ENCODE measurements at places on chromosomes 11 and 22. TPM values are rescaled to one million over a fixed set of nuclear protein-coding genes. Genes with fewer than 3 reads are reported as not detected.

- no peak overlapping the region for H3K27ac ChIP-seq
- H3K4me1 ChIP-seq = no peaks in the 10 kb centered on the region
- no peak overlapping the region for H3K4me3 ChIP-seq
- no peak for DNase-seq
- H3K36me3 ChIP-seq = no peaks in the 10 kb centered on the region
Measured at GRCh38 chr11:59957094-59957493, 6.7 kb upstream of the OOSP4A start.

- no peak overlapping the region for H3K4me3 ChIP-seq
- no peaks in the 10 kb centered on the region for H3K4me1 ChIP-seq
- H3K27me3 ChIP-seq = no peaks in the 10 kb centered on the region
- DNase-seq = peak; percentile 10
Measured at GRCh38 chr11:102733232-102733875, 8.6 kb upstream of the MMP8 start.

- no peaks in the 10 kb centered on the region for H3K27me3 ChIP-seq
- no peaks in the 10 kb centered on the region for H3K4me1 ChIP-seq
- H3K4me3 ChIP-seq = no peak overlapping the region
- no peak for DNase-seq
Measured at GRCh38 chr11:98307827-98308491, 712.8 kb upstream of the CNTN5 start.

GRCh38 chr11:128082574-128082973, 504.8 kb downstream of the ETS1 start:
- peaks cover 6% of the 10 kb centered on the region for H3K4me1 ChIP-seq
- no peak overlapping the region for H3K4me3 ChIP-seq
- no peaks in the 10 kb centered on the region for H3K36me3 ChIP-seq
- no peak overlapping the region for H3K27ac ChIP-seq
- H3K27me3 ChIP-seq = no peaks in the 10 kb centered on the region

GRCh38 chr11:116714902-116715301, 57.9 kb downstream of the BUD13 start:
- DNase-seq = no peak
- no peaks in the 10 kb centered on the region for H3K36me3 ChIP-seq
- no peak overlapping the region for H3K27ac ChIP-seq
- no peaks in the 10 kb centered on the region for H3K27me3 ChIP-seq

- no peaks in the 10 kb centered on the region for H3K4me1 ChIP-seq
- no peak for DNase-seq
- H3K4me3 ChIP-seq = no peak overlapping the region
- H3K27ac ChIP-seq = no peak overlapping the region
Measured at GRCh38 chr22:46992121-46992731, 229.8 kb downstream of the TBC1D22A start.

GRCh38 chr11:77999446-78000030, 5.1 kb upstream of the INTS4 start:
- H3K27me3 ChIP-seq = no peaks in the 10 kb centered on the region
- no peak overlapping the region for H3K27ac ChIP-seq
- no peaks in the 10 kb centered on the region for H3K4me1 ChIP-seq
- DNase-seq = no peak
- no peak overlapping the region for H3K4me3 ChIP-seq
- no peaks in the 10 kb centered on the region for H3K36me3 ChIP-seq

- H3K36me3 ChIP-seq = peaks cover 96% of the 10 kb centered on the region
- H3K27ac ChIP-seq = peak overlapping the region; percentile 85
- no peak for DNase-seq
- no peak overlapping the region for H3K4me3 ChIP-seq
Measured at GRCh38 chr11:128467610-128468041, 119.7 kb downstream of the ETS1 start.

- no peaks in the 10 kb centered on the region for H3K27me3 ChIP-seq
- H3K27ac ChIP-seq = no peak overlapping the region
- H3K36me3 ChIP-seq = no peaks in the 10 kb centered on the region
- H3K4me3 ChIP-seq = no peak overlapping the region
- DNase-seq = no peak
- peaks cover 11% of the 10 kb centered on the region for H3K4me1 ChIP-seq
Measured at GRCh38 chr11:114441921-114442320, 2.7 kb downstream of the REXO2 start.

Gene CDPF1
- 15.5 TPM for total RNA-seq

Gene GLYATL1
- 4.9 TPM for total RNA-seq

Gene MEI1
- total RNA-seq = 9.2 TPM

Gene MS4A14
- 0.42 TPM for total RNA-seq

Gene MUC6
- 0.19 TPM for total RNA-seq

All from thymus (tissue), 14 donors.